Stimulated activated naive CD8-positive, alpha-beta T cell treated with anti-CD3 and anti-CD28 coated beads, Interleukin-15, Interleukin-2, amounts not matched to agents 100 U/mL and 50 U/mL, for 24 hours (primary cell): ENCODE measurements at places on chromosomes 6 and 20.

DNA sequence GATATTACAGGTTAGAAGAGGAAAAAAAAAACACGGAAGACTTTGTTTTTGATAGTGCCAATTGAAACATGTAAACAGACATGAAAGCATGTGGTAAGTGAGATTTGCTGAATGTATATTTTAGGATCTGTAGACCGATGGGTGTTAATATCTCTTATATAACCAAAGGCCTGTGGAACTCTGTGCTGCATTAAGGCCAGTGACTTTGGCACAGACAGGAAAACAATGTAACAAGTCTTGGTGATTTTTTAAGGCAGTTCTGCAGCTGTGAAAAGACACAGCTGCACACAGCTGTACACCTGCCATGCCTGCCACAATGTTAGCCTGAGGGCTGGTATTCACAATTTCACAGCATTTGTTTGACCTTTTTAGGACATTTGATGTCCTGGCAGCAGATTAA is 6.1 kb downstream of the SOBP start:
- DNase-seq: no peak

- DNase-seq: no peak
Measured at GRCh38 chr6:80921861-80922460, 815.5 kb downstream of the BCKDHB start.

DNA sequence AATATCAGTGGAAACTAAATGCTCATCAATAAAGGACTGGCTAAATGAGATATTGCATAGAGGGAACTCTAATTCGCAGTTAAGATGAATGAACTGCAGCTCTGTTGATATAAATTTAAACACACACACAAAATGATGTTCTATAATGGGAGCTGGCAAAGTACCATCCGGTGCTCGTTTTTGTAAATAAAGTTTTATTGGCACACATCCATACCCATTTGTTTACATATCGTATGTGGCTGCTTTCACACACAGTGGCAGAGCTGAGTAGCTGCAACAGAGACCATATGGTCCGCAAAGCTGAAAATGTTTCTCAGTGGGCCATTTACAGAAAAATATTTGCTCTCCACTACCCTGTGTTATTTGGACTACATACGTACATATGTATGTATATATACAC is 120.7 kb downstream of the EDN3 start:
- no peak for DNase-seq

DNA sequence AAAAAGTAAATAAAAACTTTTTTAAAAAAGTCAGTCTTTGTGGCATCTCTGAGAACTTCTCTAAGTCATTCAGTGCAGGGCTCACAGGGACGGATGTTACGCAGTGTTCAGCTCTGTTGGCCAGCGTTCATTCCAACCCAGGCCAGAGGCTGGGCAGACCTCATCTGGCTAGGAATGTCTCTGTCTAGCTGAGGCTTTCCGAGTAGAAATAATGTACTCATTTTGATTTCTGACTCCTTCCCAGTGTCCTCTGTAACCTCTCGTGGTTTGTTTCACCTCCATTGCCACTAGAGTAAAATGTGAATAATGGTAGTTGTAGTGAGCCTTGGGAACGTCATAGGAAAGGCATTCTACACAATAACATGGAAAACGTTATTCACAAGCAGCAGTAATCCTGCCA is 135.1 kb downstream of the TMEM242 start:
- DNase-seq: no peak

- no peak for DNase-seq
Measured at GRCh38 chr6:145947108-145947720, 16.9 kb downstream of the SHPRH start.

DNA sequence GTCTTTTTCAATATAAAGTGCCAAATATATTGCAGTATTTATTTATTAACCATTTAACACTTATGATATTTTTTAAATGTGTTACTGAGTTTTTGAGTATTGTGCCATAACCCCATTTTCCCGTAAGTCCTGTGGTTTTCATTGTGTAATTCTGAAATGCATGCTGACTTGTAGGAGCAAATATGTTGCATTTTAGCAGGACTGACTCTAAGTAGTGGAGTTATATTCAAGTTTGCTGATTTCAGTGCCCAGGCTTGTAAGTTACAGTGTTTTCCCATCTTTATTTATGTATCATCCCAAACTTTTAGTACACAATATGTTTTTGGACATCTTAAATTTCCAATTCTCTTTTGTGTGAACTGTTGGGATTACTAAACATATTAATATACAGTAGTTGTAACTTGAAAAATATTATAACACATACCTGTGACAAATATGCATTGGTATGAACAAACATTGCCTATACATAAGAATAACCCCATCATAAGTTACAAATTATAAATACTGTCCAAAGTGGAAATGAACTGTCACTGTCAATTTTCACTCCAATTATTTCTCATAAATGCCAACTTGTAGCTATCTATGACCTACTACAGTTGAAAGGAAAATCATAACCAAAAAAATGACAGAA is 179.3 kb upstream of the RUNX2 start:
- DNase-seq: no peak

- no peak for DNase-seq
Measured at GRCh38 chr20:47876311-47877088, 91.2 kb upstream of the SULF2 start.

DNA sequence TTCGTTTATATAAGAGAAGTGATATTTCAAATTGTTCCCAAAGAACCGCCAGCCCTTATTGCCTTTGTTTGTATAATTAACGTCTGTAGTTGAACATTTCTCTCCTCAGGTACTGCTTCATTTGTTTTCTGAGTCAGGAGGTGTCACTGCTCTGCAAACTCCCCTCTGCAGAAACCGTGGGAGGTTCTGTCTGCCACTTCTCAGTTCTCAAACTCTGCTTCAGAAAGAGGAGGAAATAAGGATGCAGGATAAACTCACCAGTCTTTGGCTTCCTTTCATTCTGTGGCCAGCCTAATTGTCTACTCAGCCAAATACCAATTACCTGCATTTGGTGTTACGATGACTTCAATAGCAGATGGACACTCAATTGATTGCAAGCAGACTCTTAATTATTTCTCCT is 149.8 kb downstream of the PAK5 start:
- DNase-seq: no peak

DNA sequence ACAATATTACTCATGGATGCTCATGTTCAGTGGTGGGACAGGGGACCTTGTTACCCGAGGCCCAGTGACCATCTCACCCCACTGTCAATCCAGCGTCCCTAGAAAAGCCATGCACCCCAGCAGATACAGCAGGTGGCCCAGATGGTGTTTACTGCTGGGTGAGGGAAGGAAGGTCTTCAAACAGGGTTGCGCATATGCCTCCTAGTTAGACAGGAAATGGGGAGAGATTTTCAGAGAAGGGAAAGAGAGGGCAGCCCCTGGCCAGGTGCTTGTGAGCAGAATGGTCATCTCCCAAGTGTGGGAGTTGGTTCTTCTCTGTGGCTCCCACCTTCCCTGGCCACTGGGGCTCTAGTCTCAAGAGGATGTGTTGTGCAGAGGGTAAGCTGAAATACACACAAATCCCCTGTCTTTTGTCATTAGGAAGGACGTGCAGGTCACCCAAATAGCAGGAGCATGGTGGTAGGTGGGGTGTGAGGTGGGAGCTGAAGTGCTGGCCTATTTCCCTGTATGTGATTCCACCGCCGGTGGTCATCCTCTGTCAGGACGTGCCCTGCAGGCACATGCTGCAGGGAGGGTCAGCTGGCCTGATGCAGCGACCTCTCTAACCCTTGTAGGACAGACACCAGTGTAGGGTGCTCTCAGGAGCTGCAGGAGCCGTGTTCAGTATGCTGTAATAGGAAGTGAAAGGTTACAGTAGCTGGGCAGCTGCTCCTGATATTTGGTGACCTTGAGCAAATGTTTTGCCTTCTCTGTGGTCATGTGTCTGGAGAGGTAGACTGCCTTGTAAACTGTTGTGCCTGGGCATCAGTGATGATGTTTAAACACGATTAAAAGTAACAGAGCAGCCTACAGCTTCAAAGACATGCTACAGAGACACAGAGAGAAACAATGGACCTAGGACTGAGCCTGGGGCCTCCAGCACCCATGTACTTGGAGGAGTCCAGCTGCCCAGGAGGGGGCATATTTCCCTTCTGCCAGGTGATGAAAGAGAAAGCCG is 3.2 kb upstream of the CST3 start:
- no peak for DNase-seq
